ENCODE measurements at places on chromosomes 12 and 14.

- DNase-seq, result no peak
These were observed 69.3 kb downstream of the ELK3 start for GRCh38 chr12:96263449-96263902.

- no peak for DNase-seq
These were observed 202.2 kb downstream of the TTC6 start for GRCh38 chr14:37797675-37798074.

DNA sequence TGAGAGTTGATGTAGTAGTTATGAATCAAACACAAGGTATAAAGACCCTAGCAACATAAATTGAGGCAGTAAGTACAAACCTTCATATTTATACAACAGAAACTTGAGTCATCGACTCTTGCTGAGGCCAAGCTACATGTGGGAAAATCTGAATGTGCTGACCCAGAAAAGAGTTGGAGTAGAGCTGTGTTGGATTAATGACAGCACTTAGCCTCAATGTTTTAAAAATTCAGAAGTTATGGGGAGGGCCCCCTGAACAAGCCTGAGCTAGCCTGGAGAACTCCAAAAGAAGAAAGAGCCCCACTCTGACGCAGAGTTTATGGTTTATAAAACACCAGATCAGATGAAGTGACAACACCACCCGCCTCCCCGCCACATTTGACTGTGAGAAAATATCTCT lies 100.0 kb downstream of the DUSP6 start:
- no peak for DNase-seq

- DNase-seq, result no peak
These were observed 45.5 kb downstream of the EML1 start for GRCh38 chr14:99838639-99839134.

DNA sequence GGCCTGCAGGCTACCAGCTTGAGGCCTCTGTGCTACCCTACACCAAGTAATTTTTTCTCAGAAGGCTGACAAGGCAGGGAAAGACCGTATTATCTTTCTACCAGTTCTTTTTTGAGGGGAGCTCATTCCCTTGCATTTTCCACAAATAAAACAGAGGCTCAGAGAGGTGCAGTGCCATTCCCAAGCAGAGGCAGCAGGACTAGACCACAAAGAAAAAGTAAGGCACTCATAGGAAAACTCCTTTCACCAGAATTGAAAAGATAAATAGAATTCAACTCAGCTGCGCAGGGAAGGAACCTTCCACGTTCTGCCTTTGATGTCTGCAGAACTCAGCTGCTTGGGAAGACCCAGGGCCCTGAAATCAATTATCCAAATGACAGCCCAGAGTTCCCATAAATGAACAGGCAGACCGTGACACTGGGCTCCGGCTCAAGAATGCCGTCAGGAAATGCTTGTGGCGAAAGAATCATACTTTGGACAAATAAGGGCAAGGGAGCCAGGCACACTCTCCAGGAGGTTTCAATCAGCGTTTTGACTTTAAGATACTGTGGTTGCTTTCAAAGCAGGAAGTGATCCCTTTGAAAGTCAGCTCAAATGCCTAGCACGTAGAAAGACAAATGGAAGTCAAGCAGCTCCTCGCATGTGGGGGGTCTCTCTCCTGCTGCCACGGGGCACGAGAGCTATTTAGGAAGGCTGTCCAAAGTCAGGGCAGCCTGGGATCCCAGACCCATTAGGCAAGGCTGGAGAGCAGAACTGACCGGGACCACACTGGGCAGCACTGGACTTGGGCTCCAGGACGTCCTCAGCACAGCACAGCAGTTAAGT lies 14.0 kb downstream of the KCTD10 start:
- DNase-seq, result no peak
